ENCODE measurements at places on chromosomes 1 and 21.

DNA sequence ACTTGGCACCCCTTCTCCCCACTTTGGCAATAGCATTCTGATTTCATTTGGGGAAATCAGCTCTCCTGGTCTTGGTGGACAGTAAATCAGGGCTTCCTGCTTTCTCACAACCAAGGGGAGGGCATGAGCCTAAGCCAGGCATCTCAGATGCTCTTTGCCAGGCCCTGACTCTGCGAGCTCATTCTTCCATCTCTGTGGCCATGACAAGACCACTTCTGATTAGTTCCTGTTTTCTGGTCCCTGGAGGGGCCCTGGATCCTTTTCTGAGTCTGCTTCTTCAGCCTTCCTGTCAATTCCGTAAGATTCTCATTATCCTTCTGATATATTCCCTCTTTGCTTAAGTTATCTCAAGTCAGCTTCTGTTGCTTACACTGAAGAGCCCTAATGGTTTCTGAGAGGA, 210.4 kb downstream of the HIVEP3 start:
- DNase-seq: no peak

DNA sequence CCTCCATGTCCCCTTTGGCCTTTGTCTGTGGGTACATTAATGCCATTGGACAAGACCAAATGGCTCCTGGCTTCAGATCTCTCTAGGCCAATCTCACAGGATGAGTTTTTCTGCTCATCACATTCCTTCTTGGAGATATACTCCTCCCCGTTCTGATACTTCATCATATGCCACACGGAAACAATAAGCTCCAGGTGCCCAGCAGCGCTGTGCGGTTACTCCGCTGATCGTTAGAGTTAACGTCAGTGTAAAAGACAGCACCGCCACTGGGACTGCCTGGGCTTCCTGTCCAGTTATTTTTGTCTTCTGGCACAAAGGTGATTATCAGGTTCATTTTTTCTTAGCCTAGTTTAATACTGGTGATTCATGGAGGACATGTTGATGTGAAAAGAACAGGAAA, 22.5 kb downstream of the CACHD1 start:
- DNase-seq: no peak

DNA sequence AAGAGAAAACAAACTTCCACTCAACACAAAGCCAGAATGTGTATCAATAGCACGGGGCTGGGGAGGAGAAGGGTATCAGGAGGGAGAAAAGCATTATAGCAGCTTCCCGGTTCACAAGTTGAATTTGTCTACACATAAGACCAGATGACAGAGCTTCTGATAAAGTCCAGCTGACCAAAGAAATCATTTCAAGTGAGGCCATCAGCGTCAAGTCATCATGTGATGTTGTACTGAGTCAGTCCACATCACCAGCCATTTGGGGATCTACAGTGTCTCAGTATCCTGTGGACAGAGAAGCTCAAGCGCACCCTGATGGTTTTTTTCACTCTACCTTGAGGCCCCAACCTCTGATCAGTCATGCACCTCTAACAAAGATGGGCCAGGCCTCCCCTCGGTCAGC, 33.0 kb downstream of the SETD4 start:
- DNase-seq: no peak

DNA sequence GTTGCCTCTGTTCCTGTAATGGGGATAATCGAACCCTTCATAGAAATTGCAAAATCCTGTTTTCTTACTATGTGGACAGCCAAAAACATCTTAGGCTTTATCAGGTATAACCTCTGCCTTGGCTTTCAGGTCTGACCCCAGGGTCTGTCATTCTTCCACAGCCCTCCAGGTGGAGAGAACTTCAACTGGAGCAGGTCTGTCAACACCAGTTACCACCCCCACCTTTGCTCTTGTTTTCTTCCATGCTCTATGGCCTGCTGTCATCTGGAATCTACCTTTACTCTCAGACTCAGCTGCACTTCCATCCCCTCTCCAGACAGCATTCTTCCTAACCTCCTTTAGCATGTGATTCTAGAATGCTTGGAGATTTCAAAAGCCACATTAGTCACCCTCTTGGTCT, 10.4 kb upstream of the GJA9 start:
- DNase-seq: no peak

GRCh38 chr21:28513428-28513827, 479.2 kb downstream of the LTN1 start:
- no peak for DNase-seq

- DNase-seq: no peak
These were observed 546 bp upstream of the ZNF697 start for GRCh38 chr1:119648620-119649004.

- DNase-seq: no peak
These were observed 77.9 kb downstream of the OMA1 start for GRCh38 chr1:58468612-58469011.

- no peak for DNase-seq
These were observed 63.6 kb upstream of the DENND1B start for GRCh38 chr1:197838836-197839235.

DNA sequence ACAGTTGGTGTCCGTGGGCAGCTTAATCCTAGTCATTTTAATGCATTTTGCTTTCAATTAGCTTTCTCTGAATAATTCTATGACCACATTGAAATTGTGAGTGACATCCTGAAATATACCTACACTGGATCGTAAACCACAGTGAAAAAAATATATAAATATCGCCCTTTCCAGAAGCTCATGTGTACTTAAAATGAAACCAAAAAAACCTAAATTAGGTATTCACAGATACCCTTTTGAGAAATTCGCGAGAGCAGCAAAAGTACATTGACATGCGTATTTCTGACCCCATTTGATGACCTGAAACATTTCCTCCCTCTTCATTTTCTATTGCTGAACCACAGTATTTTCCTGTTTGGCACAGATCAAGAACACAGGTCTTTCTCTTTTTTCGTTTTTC, 253.8 kb downstream of the LTN1 start:
- DNase-seq: no peak

DNA sequence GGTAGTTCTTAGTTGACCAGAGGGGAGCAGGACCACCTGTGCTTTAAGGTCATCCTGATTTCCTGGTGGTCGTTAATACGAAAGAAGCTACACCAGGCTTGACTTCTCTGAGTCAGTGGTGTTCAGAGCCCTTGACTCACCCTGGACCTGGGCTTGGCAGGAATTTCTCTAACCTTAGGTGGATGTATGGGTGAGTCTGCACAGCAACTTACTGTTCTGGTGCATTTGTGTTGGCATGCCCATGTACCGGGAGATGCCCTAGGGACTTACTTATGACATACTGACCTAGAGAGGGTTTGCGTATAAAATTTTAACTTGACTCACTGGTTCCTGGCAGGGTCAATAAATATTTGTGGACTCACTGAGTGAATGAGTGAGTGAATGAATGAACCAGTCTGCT, 304.6 kb downstream of the DISC1 start:
- DNase-seq: no peak

- DNase-seq: no peak
These were observed 3.9 kb upstream of the COL16A1 start for GRCh38 chr1:31707711-31708110.

DNA sequence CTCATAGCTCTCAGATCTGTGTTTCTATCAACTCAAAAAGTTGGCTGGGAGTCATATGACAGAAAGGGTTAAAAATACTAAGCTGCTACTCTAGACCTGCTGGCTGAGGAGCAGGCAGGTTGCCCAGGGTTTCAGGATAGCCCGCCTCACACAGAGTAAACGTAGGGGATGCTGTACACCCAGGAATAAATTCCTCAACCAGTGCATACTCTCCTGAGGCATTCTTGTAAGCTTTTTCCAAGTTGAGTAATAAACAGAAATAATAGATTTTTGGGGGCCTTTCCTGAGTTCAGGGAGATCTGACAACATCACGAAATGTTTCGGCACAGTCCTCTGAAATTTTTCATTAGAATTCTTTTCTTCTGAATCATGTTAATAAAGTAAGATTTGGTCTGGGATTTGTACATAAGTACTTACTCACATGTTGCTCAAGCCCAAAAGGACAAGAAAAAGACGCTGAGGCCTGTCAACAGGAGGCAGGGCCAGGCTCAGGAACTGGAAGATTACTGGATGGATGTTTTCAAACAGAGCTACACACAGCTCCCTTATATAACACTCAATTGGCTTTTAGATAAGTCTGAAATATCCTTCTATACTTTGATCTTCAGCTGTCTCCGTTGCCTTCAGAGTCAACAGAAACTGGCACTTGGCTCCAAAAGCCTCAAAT, 41.0 kb downstream of the TGFBR3 start:
- DNase-seq: no peak

DNA sequence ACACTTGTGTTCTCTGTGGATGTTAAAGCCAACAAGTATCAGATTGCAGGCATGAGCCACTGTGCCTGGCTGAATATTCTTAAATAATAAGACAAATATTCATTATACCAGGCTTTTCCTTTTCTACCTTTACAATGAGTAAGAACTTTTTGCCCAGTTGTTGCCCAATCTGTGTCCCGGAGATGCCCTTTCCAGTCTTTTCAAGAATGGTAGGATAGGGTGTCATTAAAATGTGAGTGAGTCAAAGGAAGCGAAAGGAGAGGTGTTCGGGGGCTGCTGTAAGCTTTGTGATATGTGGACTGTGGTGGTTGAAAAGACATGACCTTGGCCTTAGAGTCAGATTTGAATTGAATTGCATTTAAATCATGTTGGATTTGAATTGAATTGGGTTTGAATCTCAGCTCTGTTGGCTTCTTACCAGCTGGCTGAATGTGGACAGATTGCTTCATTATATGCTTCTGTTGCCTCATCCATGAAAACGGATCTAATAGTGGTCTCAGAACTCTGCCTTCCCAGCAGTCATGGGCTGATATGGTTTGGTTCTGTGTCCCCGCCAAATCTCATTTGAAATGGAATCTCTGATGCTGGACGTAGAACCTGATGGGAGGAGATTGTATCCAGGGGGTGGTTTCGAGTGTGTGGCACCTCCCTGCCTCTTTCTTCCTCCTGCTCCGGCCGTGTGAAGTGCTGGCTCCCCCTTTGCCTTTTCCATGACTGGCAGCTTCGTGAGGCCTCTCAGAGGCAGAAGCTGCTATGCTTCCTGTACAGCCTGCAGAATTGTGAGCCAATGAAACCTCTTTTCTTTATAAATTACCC, 22.7 kb upstream of the AADACL3 start:
- DNase-seq: no peak

DNA sequence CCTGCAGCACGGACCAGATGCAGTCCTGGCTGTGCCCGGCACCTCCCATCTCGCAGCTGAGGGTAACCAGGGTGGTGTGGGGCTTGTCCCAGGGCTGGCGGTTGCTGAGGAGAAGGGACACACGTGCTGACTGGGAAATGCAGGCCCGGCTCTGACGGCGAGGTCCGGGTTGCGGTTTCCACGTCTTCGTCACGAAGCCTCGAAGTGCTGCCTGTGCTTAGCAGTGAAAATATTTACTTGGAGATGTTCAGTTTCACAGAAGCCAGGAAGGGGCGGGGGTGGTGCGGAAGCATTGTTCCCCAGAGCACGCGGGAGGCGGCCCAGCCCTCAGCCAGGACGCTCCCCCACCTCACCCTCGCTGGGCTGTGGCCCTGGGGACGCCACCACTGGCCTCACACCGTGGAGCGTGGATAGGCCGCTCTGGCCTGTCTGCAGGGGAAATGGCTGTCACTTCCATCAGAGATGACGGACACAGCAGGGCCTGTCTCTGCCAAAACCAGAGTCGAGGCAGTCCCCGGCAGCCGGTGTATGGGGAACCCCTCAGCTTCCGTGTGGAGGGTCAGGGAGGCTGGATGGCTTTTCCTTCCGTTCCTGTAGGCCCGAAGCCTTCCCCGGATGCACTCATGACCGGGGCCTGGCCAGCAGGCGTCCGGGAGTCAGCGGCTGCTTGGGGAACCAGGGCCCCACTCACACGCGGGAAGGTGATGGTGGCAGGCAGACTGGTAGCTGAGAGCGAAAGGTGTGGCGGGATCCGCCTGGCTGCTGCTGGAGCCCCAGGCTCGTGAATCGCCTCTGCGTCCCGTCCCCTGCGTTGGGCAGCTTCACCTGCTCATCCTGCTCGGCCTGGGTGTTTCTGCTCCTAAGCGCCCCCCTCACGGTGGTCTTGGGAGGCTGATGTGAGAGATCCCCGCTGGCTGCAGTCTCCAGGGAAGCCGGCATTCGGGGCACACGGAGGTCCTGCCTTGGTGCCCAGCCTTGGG, 14.7 kb upstream of the POFUT2 start:
- DNase-seq: peak; percentile 52

- DNase-seq: no peak
These were observed 81.1 kb upstream of the FGGY start for GRCh38 chr1:59215766-59216291.

DNA sequence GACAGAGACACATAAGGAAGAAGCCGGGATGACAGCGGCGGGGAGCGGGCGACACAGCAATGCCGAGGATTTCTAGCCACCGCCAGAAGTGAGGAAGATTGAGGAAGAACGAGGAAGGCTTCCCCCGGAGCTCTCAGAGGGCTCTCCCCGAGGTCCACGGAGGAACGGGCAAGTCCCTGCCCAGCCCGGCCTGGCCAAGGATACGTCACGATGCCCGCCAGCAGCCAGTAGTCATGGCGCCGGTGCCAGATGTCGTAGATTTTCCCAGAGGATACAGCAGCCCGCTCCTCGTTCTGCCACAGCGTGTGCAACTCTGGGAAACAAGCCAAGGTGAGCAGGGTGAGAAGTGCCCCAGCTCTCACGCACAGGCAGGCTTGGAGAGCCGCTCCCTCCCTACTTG, 65.9 kb downstream of the KCNAB2 start:
- no peak for DNase-seq

DNA sequence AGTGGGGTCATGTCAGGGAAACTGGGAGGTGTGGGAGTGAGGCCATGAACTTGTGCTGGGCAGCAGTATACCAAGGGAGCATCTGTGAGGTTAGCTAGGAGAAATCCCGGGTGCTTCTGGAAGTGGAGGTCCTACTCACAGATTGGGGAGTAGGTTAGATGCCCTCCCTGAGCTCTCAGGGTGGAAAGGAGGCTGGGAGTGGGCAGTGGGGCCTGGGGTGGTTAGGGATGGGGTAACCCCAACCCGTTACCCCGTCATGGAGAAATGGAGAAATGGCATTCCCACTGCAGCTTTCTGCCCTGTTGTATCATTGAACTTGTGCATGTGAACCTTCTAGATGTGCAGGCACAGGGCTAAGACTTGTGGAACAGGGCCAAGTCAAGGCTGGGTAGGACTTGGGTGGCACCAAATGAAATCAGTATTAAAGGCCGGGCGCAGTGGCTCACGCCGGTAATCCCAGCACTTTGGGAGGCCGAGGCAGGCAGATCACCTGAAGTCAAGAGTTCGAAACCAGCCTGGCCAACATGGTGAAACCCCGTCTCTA, 27.2 kb downstream of the EXOC8 start:
- DNase-seq: no peak
